Natural killer cell (primary cell): ENCODE measurements at places on chromosomes 4 and X.

DNA sequence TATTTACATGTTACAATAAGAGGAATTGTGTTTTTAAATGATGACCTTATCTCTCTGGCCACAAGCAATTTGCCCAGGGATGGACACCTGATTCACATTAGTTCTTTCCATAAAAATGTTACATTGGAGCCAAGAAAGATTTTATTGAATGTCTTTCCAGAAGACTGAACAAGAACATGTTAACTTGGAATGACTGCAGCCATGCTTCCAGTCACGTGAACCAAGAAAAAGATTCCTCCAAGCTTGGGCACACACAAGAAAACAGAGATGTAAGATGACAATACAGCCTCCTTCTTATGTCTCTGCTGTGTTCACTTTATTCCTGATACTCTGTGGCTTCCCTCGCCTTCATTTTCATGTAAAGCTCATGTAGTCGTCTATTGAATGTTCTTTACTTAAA is 737.6 kb downstream of the TRIML1 start:
- no peaks in the 10 kb centered on the region for H3K4me1 ChIP-seq
- H3K36me3 ChIP-seq = no peaks in the 10 kb centered on the region
- H3K27me3 ChIP-seq = no peaks in the 10 kb centered on the region

- no peak overlapping the region for H3K27ac ChIP-seq
- H3K4me1 ChIP-seq = no peaks in the 10 kb centered on the region
- H3K36me3 ChIP-seq = no peaks in the 10 kb centered on the region
- DNase-seq = no peak
- no peak overlapping the region for H3K4me3 ChIP-seq
These were observed 359.1 kb upstream of the PABPC4L start for GRCh38 chr4:134560728-134561127.

DNA sequence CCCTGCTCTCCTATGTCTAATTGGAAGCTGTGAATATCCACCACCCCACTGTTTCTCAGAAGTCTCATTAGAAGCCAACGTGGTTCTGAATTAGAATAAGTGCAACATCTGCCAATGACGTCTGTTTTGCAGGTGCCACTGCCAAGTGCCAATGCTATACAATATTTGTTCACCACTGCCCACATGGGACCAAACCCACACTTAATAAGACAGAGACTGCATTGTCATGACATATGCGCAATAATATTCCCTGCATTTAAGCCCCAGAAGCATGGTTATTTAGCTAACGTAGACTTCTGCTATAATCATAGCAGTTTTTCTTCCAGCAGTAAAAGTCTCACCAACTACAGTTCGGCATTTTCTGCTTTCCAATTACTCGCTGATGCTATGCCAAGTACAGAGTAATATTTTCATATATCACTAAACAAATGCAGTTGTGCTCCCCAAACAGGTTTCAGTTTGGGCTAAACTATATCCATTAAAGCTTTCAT is 262.5 kb upstream of the PCDH18 start:
- H3K4me1 ChIP-seq = no peaks in the 10 kb centered on the region
- no peaks in the 10 kb centered on the region for H3K36me3 ChIP-seq
- H3K27me3 ChIP-seq = no peaks in the 10 kb centered on the region
- H3K4me3 ChIP-seq = no peak overlapping the region

DNA sequence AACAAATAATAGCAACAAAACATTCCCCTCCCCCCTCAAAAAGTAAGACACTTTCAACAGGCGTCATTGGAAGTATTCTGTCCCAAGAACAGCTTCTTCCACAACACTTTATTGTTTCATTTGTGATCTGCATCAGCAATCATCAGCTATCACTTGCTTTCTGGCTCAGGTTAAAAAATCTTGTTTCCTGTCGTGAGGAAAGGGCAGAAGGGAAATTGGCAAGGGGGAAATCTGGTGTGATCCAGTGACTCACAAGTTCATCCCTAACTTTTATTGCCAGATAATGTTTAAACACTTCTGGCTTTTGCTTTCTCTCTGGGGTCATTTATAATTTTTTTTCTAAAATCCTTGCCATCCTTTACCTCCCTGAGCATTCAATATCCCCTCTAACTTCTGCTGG is 247.4 kb upstream of the GIMD1 start:
- DNase-seq = no peak
- no peaks in the 10 kb centered on the region for H3K36me3 ChIP-seq
- no peaks in the 10 kb centered on the region for H3K27me3 ChIP-seq

DNA sequence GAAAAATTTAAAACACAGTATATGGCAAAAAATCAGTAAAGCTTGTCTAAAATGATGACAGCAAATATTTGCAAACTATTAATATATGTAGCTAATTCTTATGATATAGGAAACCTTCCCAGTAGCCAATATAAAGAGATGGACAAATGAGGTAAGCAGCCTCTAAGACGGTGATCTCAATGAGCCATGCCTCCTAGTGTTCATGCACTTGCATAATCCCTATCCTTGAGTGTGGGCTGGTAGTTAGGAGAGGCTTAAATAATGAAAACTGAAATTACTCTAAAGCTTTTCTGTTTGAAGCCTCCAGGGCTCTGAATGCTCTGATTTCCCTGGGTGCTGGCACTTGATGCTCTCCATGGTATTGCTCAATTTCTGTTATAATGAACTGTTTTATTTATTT is 24.6 kb upstream of the ARMCX4 start:
- H3K27me3 ChIP-seq = no peaks in the 10 kb centered on the region
- H3K36me3 ChIP-seq = no peaks in the 10 kb centered on the region
- H3K27ac ChIP-seq = no peak overlapping the region
- DNase-seq = no peak
